Uterine smooth muscle cell (primary cell): ENCODE measurements at places on chromosomes 3 and 15. TPM values are rescaled to one million over a fixed set of nuclear protein-coding genes. Genes with fewer than 3 reads are reported as not detected.

Gene ZBTB20
- total RNA-seq, result 14.9 and 17.4 TPM in 2 replicates

Gene SEMA6D
- 4.2 and 4.5 TPM in 2 replicates for total RNA-seq

Gene PLCH1
- total RNA-seq, result 0.11 and 0.12 TPM in 2 replicates

Gene CD80
- total RNA-seq, result 0.37 TPM in 1 of 2 replicates, not detected in the other

Gene PEX5L
- 3.7 and 9.3 TPM in 2 replicates for total RNA-seq

Gene PCYT1A
- total RNA-seq, result 85.4 and 97.8 TPM in 2 replicates

Gene FILIP1L
- total RNA-seq, result 15.8 and 24.0 TPM in 2 replicates

Gene LTF
- total RNA-seq, result under 0.01 TPM in 1 of 2 replicates, not detected in the other

Gene MYO1E
- total RNA-seq, result 103 and 143 TPM in 2 replicates

Gene SLC51A
- 0.25 TPM in 1 of 2 replicates, not detected in the other for total RNA-seq

Gene ABCF3
- 51.6 and 57.7 TPM in 2 replicates for total RNA-seq

Gene PP2D1
- total RNA-seq, result not detected in 2 replicates

Gene AMOTL2
- 75.3 and 100 TPM in 2 replicates for total RNA-seq

Gene EIF4A2
- total RNA-seq, result 1,157 and 2,028 TPM in 2 replicates
